Activated naive CD4-positive, alpha-beta T cell treated with anti-CD3 and anti-CD28 coated beads, Interleukin-2, amount 50 U/mL, for 72 hours (primary cell): ENCODE measurements at places on chromosomes 2 and 18. TPM values are rescaled to one million over a fixed set of nuclear protein-coding genes. Genes with fewer than 3 reads are reported as not detected.

DNA sequence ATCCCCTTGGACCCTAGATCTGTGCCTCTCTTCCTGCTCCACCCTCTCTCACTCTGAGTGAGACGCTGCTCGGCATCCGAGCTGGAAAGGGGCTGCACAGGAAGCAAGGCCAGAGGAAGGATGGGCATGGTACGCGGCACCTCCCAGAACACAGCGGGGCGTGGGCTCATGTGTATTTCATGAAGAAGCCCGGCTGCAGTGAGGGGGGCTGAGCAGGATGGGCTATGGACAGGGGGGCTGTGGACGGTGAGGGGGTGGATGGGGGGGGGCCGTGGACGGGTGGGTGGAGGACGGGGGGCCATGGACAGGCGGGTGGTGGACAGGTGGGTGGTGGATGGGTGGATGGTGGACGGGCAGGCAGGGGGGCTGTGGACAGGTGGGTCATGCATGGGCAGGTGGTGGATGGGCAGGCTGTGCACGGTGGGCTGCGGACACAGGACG, 28.5 kb downstream of the SLC66A2 start:
- peak; percentile 4 for DNase-seq

DNA sequence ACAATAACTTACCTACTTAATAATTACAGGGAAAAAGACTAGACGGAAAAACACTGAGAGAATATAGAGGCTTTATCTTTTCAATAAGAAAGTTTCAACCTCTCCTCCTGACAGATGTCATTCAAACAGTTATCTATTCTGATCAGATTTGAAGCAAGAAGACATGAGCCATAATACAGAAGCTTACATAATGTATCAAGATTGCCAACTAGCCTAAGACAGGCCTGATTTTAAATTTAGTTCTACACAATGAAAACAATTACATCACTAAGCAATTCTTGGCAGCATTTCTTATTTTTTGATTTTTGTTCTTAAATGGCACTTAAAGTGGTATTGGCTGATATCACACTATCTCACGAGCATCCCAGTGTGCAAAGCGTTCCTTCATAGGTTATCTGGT, 41.6 kb downstream of the GPR155 start:
- no peak for DNase-seq

- no peak for DNase-seq
These were observed 290 bp downstream of the PSMG2 start for GRCh38 chr18:12703096-12703567.

IL18R1 gene
- 11.7 TPM for total RNA-seq

- DNase-seq, result no peak
These were observed 398.5 kb upstream of the NRP2 start for GRCh38 chr2:205283736-205284270.

GRCh38 chr2:221518935-221519625, 53.0 kb downstream of the EPHA4 start:
- DNase-seq, result no peak

SNX17 gene
- 82.1 TPM for total RNA-seq
